Epithelial cell of proximal tubule (primary cell): ENCODE measurements at places on chromosomes 5 and 9. TPM values are rescaled to one million over a fixed set of nuclear protein-coding genes. Genes with fewer than 3 reads are reported as not detected.

IL9 gene
- total RNA-seq, result not detected in 2 replicates

- no peak for DNase-seq
Observed at GRCh38 chr5:95821110-95822021, 1.2 kb downstream of the GLRX start.

DNA sequence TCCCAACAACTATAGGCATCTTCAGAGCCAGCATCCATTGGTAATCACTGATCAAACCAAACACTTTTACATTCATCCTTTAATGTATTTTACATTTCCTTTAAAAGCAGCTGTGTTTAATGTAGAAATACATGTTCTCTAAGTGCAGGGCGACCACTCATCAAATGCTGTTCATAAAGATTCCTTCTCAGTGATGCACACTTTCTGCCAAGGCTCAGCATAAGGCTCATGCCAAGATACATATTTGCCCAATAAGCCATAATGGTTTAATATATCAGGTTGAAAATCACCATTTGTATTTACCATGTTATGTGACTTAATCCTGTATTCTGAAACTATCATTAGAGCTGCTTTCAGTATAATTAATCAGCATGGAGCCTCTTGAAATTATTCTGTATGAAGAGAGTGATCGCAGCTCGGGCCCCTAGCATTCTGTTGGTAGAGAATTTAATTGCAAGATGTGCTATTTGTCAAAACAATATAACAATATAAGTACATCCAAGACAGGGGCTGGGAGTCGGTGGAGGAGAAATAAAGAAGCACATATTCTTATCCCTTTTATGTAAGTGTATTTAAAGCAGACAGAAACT, 267.5 kb downstream of the EBF1 start:
- DNase-seq, result no peak

HINT2 gene
- total RNA-seq, result 25.9 and 32.5 TPM in 2 replicates

- no peak for DNase-seq
Observed at GRCh38 chr9:86676396-86676795, 270.9 kb downstream of the GAS1 start.

GRCh38 chr5:405421-405820, 37.6 kb upstream of the EXOC3 start:
- DNase-seq, result no peak

DNA sequence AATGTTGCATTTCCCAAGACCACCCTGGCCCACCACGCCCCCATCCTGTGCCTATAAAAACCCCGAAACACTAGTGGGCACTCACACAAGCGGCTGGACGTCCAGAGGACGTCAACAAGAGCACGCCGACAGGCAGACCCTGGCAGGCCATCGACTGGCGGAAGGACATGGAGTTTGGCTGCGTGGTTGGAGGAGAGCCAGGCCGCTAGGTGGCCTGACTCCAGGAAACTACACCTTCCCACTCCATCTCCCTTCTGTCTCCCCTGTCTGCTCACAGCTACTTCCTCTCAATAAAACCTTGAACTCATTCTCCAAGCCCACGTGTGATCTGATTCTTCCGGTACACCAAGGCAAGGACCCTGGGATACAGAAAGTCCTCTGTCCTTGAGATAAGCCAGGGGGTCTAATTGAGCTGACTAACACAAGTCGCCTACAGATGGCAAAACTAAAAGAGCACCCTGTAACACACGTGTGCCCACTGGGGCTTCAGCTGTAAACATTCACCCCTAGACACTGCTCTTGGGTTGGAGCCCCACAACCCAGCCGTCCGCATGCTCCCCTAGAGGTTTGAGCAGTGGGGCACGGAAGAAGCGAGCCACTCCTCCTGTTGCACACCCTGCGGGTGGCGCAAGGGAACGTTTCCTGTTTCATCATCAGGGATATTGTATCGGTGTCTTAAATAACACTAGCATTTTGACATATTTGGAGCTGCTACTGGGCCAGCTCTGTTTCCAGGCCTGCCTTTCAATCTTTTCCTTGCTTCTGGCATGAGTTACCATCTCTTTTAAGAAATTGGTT, 54.5 kb upstream of the TAF11L2 start:
- no peak for DNase-seq

- no peak for DNase-seq
Observed at GRCh38 chr5:73205305-73205704, 32.3 kb downstream of the TMEM174 start.

PIP5KL1 gene
- total RNA-seq, result 0.87 and 6.9 TPM in 2 replicates

AQP7 gene
- total RNA-seq, result not detected in 2 replicates

PIP5K1B gene
- not detected in 2 replicates for total RNA-seq

GRCh38 chr5:37751227-37751626, 88.6 kb downstream of the GDNF start:
- DNase-seq, result peak; percentile 18

- no peak for DNase-seq
Observed at GRCh38 chr5:136675769-136676168, 310.4 kb upstream of the TRPC7 start.

GRCh38 chr9:129451669-129452068, 169.2 kb downstream of the C9orf50 start:
- no peak for DNase-seq

GRCh38 chr5:161396171-161396570, 150.4 kb downstream of the GABRB2 start:
- no peak for DNase-seq

PCDH1 gene
- 9.6 and 17.4 TPM in 2 replicates for total RNA-seq

DNA sequence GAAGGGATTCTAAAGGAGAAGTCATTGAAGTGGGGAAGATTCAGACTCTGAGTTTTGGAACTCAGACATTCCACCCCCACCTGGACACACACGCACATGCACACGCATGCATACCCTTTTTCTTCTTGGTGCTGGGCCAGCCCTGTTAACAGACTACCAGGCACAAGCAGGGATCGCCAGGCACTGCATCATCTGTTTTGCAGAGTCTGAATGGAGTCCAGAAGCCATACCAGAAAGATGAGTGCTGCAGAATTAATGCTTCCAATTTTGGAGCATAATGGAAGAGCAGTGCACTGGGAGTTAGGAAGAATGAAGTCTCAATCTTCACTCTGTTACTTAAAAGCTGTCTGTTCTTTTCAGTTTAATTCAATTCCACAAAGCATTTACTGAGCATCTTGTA, 95.5 kb downstream of the PDE8B start:
- no peak for DNase-seq

DNA sequence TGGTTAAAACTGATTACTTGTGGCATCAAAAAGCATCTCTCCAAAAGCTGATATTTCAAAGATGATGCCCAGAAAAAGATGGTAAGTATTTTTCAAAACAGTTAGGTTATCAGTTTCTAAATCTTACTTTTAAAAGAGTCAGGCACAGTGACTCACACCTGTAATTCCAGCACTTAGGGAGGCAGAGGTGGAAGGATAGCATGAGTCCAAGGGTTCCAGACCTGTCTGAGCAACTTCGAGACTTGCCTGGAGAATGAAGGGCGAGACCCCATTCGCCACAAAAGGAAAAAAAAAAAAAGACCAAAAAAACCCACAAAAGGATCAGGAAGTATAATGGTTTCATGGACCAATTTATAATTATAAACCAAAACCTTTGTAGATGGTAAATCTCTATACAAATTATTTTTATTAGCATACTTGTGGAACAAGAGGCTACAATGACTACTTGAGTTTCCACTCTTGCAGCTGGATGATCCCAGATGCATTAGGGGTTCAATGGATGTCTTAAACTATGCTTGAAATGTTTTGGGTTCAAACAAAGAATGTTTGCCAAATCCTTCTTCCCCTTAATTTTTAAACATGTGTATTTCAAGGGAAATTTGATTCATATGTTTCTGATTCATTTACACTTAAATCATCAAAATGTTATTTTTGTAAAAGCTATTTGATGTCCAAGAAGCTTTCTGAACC, 96.1 kb downstream of the ADAMTSL1 start:
- no peak for DNase-seq

DNA sequence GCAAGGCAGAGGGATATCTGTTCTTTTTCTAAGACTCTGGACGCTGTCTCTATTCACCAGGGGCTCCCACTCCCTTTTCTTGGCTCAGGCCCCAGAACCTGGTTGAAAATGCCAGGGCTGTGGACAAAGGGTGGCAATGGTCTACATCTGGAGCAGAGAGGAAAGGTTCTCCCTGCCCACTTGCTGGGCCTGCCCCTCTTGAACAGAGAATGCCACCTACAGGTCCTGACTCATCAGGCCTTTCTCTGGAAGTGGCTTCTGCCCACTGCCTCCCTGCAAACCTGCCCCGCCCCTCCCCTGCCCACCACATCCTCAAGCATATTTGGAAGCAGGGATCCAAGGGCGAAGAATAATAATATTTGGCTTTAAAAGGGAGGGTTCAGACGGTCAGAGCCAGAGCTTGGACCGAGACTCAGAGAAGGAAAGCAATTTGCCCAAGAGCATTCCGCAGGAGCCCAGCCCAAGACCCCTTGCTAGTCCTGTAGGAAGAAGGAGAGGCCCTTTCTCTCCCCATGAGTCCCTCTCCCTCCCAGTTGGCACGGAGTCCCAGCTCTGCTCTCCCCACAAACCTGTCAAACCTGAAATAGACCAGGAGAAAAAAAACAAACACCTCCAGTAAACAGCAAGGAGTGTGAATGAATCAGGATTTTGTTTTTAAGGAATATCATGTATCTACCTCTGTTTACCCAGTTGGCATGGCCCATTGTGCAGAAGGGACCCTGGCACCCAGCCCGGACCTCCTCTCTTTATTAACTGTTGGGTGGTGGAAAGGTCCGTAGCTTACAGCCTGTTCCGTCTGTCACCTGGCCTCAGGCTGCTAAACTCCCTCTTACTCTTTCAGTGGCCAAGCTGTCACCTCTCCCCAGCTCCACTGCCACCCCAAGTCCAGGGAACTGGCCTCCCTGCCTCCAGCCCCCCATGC, 37.7 kb upstream of the STXBP1 start:
- no peak for DNase-seq

GRCh38 chr9:100581661-100582060, 3.8 kb downstream of the CAVIN4 start:
- no peak for DNase-seq

CYSTM1 gene
- total RNA-seq, result 57.4 and 161 TPM in 2 replicates

GRCh38 chr5:66828046-66828547, 231.9 kb downstream of the MAST4 start:
- DNase-seq, result no peak

DMGDH gene
- total RNA-seq, result 0.80 and 1.9 TPM in 2 replicates
